ENCODE measurements at places on chromosomes 16 and 17.

GRCh38 chr17:50211249-50212120 is 10.1 kb upstream of the COL1A1 start:
- DNase-seq, result peak; percentile 76

GRCh38 chr17:79117905-79118487 is 43.4 kb downstream of the ENGASE start:
- DNase-seq, result no peak

DNA sequence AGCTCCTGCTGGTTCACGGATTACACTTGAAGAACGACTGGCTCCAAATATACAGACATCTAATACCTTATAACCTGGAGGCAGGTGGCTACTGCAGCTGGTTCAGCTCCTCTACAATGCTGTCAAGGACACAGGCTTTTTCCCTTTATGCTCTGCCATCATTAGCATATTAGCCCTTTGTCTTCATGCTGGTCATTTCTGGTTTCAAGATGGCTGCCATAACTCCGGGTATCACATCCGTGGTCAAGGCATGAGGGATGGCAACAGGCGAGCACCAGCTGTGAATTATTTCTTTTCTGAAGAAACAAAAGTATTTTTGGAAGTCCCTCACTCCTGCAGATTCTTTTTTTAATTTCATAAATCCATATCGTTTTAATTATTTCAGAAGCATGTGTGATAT is 124.3 kb upstream of the MED13 start:
- no peak for DNase-seq

- DNase-seq, result no peak
Measured at GRCh38 chr16:48054881-48055601, 100.8 kb downstream of the ABCC12 start.

DNA sequence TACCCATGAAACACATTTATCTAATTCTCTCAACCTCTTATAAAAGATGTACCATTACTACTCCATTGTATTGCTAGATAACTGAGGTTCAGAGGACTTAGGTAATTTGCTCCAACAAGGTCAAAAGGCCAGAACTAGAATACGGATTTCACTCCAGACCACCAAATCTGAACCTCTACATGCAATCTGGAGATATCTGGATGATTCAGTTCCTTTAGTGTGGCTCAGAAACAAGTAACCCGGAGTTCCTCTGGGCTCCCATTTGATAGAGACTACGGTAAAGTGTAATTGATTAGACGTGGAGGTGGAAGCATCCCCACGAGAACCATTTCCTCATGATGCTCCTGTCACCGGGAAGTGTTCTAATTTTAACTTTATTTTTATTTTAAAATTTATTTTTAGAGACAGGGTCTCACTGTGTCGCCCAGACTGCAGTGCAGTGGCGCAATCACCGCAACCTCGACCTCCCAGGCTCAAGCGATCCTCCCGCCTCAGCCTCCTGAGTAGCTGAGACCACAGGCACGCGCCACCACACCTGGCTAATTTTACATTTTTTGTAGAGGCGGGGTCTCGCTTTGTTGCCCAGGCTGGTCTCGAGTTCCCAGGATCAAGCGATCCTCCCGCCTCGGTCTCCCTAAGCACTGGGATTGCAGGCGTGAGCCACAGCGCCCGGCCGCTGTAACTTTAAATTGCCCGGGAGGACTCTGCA is 608 bp upstream of the COX10 start:
- DNase-seq, result no peak

DNA sequence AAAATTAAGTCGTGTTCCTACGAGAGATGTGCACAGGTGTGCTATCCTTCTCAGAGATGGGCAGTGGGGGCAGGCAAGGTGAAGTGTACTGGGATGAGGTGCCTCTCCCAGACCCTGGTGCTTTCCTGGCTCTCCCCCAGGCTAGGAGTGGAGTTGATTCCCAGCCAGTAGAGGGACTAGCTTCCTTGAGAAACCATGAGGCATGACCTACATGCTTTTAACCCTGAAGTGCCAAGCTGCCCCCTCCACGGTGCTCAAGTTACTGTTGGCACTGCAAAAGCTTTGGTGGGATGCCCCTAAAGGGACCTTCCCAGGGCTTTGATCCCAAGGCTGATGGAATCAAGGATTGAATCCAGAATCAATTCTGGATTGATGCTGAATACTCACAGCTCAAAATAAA is 47.0 kb upstream of the SREBF1 start:
- DNase-seq, result no peak

- DNase-seq, result peak; percentile 83
Measured at GRCh38 chr17:1736348-1737281, 6.1 kb upstream of the SERPINF2 start.

- DNase-seq, result no peak
Measured at GRCh38 chr17:7249830-7250229, 1.7 kb downstream of the CTDNEP1 start.

GRCh38 chr16:85126394-85126704 is 14.1 kb upstream of the CIBAR2 start:
- DNase-seq, result no peak

GRCh38 chr17:50881182-50881581 is 15.0 kb upstream of the TOB1 start:
- no peak for DNase-seq

DNA sequence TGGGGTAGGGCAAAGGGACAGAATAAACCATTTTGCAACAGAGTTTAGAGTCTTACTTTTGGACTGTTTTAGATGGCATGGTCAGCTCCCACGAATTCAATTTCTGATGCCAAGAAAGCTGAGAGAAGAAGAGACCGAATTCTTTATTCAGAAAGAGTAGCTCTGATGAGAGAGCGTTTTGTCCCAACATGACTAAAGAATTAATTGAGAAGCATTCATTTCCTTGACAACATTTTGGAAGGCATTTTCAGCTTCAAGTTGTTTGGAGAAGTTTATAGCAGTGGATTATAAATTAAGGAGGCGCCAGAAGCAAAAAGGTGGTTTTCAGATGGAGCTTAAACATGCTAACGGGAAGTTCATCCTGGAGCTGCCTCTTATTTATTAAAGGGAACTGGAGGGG is 12.2 kb downstream of the GAN start:
- DNase-seq, result no peak

GRCh38 chr16:22240023-22240710 is 34.1 kb downstream of the EEF2K start:
- DNase-seq, result no peak

- DNase-seq, result no peak
Measured at GRCh38 chr17:11889266-11889665, 108.0 kb downstream of the ZNF18 start.

DNA sequence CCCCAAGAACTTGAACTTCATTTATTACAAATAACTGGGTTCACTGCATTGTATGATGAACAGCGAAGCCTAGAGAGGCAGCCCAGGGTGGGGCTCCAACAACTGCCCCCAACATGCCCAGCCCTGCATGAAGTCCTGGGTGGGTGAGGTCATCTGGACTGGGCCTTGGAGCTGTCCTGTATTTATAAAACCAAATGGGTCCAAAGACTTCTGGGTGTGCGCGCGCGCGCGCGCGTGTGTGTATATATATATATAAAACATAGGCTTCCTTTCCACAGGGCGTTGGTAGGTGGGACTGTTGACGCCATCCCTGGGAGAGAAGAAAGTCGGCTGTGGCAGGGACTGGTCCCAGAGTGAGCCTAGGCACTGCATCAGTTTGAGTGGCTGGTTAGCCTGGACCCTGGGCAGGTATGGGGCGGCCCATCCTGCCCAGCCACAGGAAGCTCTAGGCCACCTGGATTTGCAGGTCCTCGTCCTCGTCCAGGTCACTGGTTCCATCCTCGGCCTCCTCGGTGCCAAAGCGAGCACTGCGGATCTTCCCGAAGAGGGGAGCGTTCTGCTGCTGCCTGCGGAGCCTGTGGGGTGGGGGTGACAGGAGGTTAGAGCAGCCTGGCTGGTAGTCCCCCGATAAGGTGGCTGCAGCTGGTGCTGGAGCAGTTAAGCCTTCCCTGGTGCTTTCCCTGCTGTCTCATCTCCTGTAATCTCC is 23.9 kb downstream of the CCDC102A start:
- peak; percentile 60 for DNase-seq

DNA sequence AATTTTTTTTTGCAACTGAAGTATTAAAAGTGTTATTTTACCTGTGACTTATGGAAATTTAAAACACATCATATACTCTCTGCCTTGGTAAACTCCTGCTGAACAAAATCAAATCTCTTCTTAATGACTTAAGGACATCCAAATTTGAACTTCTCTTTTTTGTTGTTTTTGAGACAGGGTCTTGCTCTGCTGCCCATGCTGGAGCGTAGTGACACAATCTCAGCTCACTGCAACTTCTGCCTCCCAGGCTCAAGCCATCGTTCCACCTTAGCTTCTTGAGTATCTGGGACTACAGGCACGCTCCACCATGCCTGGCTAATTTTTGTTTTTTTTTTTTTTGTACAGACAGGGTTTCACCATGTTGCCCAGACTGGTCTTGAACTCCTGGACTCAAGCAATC is 56.1 kb downstream of the SKAP1 start:
- no peak for DNase-seq

DNA sequence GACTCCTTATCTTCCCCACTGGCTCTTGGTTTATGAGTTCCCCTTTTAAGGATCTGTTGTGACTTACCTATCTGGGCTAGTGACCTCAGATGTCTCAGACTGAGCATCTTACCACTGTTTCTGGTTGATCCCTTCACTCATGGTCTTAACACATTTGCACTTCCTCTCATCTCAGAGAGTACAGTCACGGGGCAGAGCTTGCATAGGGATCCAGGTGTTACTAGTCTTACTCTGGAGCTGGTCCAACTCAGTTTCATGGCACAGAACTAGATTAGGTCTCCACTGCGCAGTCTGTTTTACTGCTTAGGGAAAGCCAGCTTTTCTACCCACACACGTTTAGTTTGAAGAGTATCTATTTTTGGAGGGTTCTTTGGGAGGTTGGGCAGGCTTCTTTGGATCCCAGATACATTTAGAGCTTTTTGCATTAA is 10.2 kb downstream of the GABARAPL2 start:
- no peak for DNase-seq

DNA sequence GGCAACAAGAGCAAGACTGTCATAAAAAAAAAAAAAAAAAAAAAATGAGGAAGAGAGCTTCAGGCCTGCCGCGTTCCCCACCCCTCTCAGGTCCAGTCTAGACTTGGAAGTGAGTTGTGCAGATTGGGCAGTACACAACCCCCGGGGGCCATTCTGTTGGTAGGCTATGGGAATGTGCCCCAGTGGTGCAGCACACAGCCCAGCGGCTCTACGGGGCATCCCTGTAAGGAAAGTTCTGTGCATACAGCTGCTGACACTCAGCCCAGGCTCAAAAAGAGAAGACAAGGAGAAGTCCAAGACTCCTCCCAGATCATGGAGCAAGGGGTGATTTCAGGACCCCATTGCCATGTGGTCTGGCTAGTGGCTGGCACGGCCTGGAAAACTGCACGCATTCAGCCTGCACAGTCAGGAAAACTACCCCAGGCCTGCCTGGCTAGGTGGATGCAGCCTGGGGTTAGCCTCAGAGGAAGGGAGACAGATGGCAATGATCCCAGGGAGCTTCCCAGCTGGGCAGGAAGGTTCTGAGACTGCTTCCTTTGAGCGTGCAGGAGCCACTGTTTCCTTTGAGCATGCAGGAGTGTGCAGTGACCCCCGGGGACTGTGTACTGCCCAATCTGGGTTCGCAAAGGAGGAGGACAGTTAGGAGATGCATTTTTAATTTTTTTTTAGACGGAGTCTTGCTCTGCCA is 44.8 kb downstream of the PECAM1 start:
- no peak for DNase-seq

DNA sequence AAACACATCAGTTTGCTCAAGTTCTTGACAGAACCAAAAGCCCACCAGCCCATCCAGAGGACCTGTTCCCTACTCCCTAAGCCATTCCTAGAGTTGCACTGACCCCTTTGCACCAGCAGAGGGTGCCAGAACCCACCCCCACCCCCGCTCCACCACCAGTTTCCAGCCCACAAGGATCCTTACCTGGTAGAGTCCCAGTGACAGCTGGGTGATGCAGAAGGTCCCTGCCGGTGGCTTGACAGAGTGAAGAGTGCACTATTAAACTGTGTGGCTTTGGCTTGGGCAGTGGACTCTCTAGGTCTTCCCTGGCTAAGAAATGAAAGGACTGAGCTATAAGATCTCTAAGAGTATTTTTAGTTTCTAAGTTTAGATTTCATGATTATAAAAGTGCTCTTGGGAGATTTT is 73.3 kb upstream of the MTMR4 start:
- DNase-seq, result peak; percentile 67

DNA sequence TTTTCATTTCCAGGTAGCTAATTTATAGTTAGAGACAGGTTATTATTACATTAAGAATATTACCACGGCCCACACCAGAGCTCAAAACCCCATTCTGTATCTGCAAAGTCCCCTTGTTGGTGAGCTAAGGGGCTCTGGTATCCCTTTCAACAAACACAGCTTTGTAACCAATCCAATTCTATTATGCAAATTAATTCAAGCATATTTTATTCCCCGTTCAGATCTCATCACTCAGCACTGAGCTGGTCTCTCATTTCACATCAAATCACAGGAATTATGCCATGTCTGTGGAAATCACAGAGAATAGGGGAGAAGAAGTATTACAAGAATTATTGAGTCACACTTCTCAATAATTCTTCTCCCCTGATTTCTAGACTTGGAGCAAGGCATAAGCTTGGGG is 111.7 kb downstream of the CDH11 start:
- DNase-seq, result no peak

DNA sequence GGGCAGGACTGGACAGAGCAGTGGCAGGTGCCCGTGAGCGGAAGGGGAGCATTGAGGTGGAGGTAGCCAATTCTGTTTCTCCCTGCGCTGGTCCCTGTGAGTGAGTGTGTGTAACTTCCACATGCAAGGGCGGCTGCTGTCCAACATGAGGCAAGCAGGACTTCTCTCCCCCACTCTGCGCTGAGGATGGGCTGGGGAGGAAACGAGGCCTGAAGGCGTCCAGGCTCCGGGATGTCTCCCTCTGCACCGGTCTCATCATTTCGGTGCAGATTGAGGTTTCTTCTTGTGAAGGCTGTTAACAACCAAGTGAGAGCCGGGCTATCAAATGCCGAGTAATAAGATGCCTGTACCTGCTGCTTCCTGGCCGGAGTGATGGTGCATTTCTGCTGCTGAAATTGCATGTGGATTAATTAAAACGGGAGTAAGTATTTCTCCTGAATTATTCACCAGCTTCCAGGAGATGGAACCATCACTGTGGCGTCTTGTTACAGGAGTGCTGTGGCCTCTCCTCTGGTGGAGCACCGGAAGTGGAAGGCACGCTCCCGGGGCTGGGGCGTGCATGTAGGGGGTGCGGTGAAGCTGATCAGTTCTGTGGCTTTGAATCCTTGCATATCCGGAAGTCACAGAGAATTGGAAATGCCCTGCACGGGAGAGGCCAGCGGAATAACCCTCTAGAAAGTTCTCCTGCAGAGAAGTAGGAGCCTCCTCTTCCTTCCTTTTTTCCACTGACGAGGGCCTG is 41.7 kb upstream of the MGAT5B start:
- DNase-seq, result no peak

Measured in sigmoid colon (tissue), 7 donors.